CD4-positive, alpha-beta T cell treated with Interferon gamma for 1 hour (primary cell): ENCODE measurements at places on chromosomes 7 and 10.
A peak's percentile ranks its signal among the peaks of the same experiment; 100 is the strongest.

- DNase-seq = no peak
These were observed 49.7 kb downstream of the SEMA3A start for GRCh38 chr7:84144935-84145334.

DNA sequence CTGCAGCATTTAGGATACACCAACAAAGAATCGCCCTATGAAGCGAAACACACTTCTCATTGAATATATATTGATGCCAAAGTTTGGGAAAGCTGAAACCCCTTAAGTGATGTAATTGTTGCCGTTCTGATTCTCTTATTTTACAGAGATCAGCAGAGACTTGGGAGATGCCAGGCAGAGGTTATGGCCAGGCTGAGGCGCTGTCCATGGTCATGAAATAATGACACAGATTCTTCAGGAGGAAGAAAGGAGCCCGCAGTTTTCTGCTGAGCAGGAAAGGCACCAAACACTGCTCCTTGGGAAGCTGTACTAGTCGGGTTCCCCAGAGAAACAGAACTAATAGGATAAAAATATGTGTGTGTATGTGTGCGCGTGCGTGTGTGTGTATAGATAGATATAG lies 566.0 kb downstream of the CALN1 start:
- no peak for DNase-seq

DNA sequence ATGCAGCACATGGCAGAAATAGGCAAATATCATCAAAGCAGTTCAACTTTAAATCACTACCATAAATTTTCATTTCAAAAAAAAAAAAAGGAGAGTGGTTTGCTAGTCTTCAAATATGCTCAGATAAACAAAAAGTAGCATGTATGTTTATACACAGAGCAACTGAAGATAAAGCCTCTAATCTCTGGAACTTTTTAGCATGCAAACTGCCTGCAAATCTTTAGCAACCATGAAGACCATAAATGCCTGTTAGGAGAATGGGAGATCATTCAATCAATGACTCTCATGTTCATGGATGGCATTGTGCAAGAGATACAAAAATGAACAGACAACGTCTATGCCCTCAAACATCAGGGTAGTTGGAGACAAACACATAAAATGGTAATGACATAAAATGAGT lies 57.3 kb downstream of the ORC5 start:
- no peak for DNase-seq

GRCh38 chr10:124653811-124654651 lies 90.1 kb downstream of the FAM53B start:
- no peak for DNase-seq

DNA sequence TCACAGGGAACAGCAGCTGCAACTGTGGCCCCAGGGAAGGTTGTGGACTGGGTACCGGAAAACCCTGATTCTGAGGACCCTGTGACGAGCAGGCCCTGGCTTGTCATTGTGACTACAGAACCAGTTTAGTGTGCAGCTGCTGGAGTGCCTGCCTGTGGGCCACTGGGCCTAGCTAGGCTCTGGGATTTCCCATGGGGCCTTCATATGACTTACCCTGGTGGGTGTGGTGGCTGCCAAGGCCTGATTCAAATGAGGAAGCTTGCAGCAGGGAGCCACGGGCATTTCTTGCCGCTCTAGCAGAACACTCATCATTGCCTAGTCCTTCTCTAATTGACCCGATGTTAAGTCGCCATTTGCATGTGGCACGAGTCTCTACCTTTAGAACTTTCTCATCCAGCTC lies 14.7 kb upstream of the CAMK2G start:
- DNase-seq = peak; percentile 76

- no peak for DNase-seq
These were observed 74.4 kb downstream of the PPP1R3C start for GRCh38 chr10:91558473-91558872.

DNA sequence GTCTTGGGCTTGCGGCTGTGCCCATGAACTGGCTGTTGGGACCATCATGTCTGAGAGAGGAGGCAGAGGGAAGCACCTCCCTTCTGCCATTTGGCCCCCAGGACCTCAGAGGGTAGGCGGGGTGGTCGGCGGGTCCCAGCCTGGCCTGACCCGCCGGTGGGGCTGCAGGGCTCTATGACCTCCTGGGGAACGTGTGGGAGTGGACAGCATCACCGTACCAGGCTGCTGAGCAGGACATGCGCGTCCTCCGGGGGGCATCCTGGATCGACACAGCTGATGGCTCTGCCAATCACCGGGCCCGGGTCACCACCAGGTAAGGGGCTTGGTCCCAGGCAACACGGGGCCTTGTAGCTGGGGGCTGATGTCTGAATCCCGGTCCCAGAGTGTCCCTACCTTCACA lies 14.1 kb downstream of the SUMF2 start:
- no peak for DNase-seq

DNA sequence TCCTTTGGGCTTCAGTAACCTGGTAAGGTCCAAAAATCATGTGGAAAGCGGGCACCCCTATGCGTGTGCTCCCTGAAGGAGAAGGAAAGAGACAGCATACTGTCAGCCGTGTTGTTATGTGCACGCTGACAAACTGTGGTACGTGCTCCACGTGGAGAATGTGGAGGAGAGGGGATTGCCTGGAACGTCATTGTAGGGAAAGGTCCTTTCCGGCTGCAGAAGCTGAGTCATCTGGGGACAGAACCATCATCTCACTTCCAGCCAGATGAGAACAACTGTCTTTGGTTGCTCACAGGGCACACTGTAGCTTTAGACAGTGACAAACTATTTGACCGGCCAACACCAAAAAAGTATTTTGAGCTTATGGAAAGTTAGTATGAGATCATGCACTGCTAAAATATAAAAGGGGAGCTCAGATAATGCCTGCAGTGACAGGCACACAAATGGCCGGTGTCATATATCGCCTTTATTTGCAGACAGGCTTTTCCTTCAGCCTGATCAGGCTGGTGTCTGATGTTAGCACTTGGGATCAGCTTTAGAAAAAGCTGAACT lies 38.8 kb upstream of the GRB10 start:
- no peak for DNase-seq

DNA sequence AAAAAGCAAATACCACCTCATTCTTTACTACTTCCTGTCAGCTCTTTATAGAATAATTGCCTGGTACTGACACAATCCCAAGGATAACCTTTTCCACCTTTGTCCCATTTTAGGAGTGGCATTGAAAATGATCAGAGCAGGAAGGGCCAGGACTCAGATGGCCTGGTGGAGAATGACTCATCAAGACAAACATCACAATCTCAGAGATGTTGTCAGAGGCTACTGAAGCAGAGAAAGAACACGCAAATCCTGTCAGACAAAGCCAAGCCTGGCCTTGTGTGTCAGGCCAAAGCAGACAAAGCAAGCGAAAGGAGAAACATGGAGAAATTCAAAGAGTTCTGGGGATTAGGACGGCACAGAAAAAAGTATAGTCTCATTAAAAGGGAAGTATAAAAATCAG lies 40.9 kb downstream of the NSUN6 start:
- DNase-seq = no peak

DNA sequence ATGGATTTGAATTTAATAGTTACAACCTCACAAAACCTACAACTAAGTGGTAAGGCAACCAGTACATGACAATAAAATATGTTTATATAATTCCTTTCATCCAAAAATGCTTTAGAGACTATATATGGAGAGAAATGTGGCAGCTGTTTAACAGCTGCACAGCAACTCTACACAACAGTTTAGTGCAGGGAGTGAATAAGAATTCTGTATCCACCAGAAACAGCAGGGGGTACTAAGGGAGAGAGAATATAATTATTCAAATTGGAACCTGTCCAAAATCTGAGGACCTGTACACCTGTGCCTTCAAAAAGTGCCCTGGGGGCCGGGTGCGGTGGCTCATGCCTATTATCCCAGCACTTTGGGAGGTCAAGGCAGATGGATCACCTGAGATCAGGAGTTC lies 49.6 kb downstream of the POLL start:
- DNase-seq = no peak

DNA sequence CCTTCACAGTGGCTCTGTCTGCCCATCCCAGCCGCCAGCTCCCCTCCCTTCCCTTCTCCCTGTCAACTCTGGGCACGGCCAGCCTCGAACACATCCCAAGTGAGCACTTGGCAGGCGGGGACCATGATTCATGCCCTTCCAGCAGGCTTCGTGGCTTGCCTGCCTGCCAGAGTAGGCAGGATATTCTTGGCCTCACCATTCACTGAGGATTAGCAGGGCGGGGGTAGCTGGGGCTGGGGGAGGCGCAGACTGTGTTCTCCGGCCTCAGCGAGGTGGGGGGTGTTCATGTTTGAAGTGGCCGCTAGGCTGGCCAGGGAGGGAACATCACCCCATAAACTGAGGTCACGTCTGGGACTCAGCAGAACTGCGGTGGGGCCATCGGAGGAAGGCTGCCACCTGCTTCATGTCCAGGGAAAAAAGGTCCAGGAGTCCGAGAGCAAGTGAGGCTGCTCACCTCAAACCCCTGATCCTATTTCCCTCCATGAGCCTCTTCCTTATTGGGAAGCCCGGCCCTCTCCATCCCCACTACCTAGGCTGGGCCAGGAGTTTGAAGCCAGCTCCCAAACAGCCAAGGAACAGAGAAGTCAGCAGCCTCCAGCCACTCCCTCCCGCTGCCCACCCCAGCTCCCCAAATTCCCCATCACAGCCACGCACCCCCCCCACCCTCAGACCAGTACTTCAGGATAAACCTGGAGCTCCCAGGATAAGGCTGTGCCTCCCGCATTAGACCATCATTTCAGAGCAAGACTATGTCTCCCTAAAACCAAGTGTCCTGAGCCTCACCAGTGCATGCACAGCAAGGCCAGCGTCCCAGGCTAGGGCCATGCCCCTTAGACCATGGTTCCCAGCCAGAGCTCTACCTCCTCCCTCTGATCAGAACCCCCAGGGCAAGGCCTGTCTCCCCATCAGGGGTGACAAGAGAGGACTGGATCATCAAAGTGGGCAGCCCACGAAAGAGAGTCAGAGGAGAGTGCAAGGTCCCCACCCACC lies 42.8 kb upstream of the RABGEF1 start:
- DNase-seq = no peak

DNA sequence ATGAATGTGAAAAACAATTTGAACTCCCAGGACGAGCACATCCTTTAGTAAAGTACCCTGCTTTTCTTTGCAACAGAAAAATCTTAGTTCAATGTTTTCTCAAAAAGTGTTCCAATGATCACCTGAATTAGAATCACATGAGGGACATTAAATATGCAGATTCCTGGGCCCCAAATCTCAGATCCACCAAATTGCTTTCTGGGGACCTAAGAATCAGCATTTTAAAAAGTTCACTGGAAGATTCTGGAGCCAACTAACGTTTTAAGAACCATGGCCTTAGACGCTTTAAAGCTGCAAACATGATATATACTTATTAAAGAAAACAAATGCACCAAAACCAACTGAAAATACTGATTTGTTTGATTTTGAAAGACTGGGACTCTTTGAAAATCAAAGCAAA lies 143.4 kb upstream of the TMEM168 start:
- DNase-seq = no peak

- DNase-seq = no peak
These were observed 85.9 kb downstream of the FRMD4A start for GRCh38 chr10:14244801-14245211.

GRCh38 chr7:22426463-22427094 lies 69.6 kb upstream of the RAPGEF5 start:
- no peak for DNase-seq

- DNase-seq = no peak
These were observed 48.2 kb downstream of the SLC25A13 start for GRCh38 chr7:96273716-96274115.

DNA sequence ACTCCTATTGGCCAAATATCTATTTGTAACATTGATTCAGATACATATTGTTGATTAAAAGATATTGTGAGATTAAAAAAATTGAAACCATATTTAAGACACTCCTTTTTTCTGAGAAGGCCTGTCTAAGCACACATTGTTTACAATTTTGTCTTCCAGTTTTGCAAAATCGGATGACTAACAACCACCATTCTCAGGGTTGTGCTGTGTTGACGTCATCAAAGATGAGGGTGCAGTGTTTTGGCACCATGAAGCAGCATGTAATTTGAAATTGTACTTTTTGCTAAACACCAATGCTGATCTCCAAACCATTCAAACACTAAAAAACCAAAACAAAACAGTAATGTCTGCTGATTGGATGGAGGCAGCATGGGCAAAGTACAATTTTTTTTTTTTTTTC lies 7.4 kb downstream of the CREB5 start:
- no peak for DNase-seq

- no peak for DNase-seq
These were observed 493.1 kb downstream of the XPNPEP1 start for GRCh38 chr10:109430043-109430760.

DNA sequence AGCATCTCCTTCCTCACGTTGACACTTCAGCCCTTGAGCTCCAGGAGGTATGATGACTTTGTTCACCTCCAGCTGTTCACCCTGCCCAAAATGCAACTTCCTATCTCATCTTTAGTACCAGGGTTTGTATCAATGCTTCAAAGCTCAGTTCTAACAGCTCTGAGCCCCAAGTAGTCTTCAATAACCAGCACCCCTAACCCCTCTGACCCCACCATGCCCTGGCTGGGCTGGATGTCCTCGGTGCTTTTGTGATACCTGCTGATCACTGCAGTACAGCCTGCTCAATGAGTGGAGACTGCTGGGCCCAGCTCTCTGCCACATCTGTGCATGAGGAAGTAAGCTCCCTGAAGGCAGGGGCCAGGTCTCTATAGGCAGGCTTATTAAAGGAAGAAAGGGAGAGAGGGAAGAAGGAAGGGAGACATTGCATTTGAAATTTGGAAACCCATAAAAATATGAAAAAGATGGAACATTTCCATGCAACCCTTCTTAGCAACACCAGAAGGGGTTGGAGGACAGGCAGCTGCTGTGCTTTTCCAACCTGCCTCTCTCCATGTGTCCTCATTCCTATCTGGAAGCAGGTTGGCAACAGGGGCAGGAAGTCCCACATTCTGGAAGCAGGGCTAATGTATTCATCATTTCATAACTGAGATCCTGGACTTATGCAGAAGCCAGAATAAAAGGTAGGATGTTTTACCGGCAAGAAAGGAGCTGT lies 756.1 kb downstream of the GRID1 start:
- DNase-seq = no peak

GRCh38 chr10:131198843-131199242 lies 112.7 kb downstream of the TCERG1L start:
- no peak for DNase-seq

- DNase-seq = no peak
These were observed 8.8 kb downstream of the STK17A start for GRCh38 chr7:43591558-43592180.

DNA sequence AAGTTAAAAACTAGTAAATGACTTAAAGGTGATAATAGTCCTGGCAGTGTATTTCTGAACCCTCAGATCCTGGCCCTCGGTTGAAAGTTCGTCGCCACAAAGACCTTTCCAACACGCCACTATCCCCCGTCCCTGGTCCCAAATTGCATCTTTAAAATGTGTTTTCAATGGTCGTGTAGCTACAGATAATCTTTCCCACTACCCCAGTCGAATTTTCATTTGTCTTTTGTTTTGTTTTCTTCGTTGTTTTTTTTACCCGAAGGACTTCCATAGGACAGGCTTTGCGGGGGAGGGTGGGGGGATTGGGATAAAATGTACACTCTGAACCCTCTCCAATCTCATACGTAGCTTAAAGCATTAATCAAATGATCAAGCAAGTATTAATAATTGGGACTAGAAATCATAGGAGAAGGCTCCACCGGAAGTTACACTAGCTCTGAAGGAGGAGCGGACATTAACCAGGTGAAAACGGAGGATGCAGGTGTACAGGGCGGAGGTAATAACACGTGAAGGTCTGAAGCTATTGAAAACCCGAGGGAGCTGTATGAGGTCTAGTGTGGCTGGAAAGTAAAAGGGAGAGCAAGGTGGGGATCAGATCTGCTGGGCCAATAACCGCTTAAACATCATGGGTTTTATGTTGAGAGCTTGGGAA lies 32.8 kb upstream of the PHF14 start:
- DNase-seq = no peak
